ENCODE measurements at places on chromosomes 11 and 22.

DNA sequence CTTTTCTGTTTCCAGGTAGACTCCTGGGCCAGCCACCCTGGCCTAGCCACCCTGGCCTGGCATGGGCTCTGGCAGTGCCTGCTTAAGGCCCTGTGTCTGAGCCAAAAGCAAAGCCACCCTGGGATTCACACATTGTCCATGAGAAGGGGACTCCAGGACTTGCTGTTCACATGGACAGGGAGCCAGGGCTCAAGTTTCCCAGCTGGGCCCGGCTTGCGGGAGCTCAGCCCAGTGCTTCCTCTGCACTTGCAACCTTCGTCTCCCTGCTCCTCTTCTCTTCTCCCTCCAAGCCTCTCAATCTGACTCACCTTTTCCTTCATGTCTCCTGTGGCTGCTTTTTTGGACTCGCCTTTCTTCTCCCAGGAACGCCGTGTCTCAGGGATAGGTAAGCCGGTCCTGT lies 130.3 kb downstream of the MICAL2 start:
- no peak for DNase-seq

DNA sequence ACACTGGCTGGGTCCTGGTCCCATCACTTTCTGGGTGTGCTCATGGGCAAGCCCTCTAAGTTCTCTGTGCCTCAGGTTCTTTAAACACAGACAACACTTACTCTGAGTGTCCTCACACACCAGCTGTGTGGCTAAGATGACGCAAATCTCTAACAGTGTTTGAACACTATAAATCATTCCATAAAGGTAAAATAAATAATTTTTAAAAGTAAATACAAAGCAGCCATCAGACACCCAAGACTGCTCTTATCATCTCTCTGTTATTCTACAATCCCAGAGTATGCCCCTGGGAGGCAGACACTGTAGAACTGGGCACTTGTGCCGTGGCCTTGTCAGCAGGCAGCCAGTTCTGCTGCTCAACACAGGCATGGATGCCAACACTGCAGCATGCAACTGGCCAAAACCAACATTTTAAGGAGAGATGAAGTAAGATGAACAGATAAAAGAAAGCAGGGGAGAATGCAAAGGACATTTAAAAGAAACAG lies 56.8 kb downstream of the RPL27A start:
- no peak for DNase-seq

DNA sequence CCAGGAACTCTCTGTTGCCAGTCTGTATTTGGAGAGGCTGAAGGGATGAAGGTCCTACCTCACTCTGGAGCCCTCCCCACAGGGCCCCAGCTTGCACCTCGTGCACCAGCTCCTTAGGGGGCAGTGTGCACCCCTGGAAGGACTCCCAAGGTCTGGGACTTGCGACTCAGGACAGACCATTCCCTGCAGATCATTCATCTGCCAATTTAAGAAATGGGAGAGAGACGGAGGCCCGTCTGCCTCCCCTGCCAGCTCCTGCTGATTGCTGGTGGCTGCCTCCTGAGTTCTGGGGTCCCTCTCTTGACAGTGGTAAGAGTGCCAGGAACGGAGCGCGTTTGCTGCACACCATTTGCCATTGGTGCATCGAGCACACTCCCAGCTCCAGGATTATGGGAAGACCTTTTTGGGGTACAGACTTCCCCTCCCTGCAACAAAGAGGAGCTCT lies 27.4 kb upstream of the MALAT1 start:
- DNase-seq: peak; percentile 49

GRCh38 chr11:94801866-94802460 lies 33.8 kb downstream of the AMOTL1 start:
- no peak for DNase-seq

DNA sequence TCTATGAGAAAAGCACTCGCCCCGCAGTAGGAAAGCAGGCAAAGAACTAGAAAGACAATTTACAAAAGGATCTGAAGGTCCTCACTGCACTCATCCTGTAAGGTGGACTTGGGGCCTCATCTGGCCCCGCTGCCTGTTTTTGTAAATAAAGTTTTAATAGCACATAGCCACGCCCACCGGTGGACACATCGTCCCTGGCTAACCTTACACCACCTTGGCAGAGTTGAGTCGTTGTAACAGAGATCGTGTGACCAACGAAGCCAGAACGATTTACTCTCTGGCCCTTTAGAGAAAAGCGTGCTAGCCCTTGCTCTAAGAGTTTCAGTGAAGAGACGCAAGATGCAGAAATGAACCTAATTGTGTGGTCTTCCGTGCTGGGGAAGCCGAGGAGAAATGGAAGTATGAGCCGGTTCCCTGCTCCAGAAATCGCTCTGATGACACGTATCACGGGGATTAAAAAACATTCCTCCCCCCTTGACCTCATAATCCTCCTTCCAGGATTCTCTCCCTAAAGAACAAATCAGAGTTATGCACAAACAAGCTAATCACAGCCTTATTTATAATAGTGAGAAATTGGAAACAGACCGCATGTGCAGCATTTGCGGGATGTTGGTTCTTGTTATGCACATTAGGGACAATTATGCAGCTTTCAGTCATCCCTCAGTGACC lies 80.1 kb downstream of the CDKN1C start:
- no peak for DNase-seq

GRCh38 chr11:115221461-115222069 lies 282.6 kb downstream of the CADM1 start:
- no peak for DNase-seq

DNA sequence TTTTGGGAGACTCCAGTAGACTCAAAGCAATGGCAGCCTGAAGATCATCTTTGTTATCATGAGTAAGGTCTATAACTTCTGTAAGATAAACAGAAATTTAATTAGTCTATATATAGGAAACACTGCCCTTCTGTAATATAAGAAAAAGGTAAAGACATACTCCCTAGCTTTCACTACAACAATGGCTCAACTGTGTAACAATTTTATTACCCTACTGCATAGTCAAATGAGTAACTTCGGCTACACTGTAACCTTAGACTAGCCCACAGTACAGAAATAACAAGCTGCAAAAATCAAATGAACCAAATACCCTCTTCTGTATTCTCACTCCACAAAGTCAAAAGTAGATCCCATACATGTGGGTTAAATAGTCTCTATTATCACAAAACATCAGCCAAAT lies 33.7 kb downstream of the USP28 start:
- DNase-seq: no peak

GRCh38 chr11:8092587-8093424 lies 11.8 kb downstream of the TUB start:
- peak; percentile 73 for DNase-seq

- DNase-seq: no peak
Observed at GRCh38 chr11:79182794-79183193, 258.0 kb downstream of the TENM4 start.

DNA sequence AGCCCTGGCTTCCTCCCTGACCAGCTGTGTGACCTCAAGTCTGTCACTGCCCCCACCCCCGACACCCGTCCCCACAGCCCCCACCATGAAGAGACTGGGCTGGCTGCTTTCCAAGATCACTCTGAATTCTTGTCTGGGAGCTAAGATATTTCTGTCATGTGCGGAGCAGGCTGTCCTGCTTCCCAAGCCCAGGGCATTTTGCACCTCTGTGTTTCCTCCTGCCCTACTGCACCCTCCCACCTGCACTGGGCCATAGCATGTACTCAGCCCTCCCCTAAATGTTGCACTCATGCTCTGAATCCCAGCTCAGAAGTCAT lies 30.3 kb upstream of the MYEOV start:
- no peak for DNase-seq

- peak; percentile 15 for DNase-seq
Observed at GRCh38 chr11:78189851-78190250, 1.1 kb downstream of the USP35 start.

GRCh38 chr11:126722006-126722736 lies 278.4 kb downstream of the KIRREL3 start:
- DNase-seq: no peak

- no peak for DNase-seq
Observed at GRCh38 chr11:128036556-128037093, 550.7 kb downstream of the ETS1 start.

GRCh38 chr22:43188829-43189545 lies 2.1 kb upstream of the TTLL12 start:
- no peak for DNase-seq

- no peak for DNase-seq
Observed at GRCh38 chr22:40324468-40325305, 21.6 kb upstream of the ADSL start.

DNA sequence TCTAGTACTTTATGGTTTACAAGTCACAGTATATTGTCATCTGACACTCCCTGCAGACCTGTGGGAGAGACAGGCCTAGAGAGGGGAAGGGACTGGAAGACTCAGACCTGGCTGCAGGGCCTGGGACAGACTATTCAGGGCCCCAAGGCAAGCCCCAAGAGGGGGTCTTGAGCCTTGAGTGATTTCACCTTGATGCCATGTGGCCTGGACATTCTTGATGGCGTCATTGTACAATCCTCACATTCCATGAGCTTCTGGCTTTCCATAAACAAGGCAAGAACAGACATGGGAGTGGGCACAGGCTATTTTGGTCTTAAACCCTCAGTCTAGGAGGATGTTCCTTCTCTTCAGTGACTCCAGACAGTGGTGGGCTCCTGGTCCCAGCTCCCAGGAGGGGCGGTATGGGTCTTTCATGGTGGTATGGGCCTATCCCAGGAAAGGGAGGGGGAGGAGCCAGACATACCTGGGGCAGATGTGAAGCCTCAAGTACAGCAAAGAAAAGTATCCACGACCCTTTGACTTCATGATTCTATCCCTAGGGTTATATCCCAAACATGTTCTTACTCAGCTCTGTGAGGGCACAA lies 1.8 kb upstream of the TBC1D10A start:
- DNase-seq: no peak

GRCh38 chr22:39991159-39991860 lies 3.4 kb upstream of the FAM83F start:
- DNase-seq: no peak

DNA sequence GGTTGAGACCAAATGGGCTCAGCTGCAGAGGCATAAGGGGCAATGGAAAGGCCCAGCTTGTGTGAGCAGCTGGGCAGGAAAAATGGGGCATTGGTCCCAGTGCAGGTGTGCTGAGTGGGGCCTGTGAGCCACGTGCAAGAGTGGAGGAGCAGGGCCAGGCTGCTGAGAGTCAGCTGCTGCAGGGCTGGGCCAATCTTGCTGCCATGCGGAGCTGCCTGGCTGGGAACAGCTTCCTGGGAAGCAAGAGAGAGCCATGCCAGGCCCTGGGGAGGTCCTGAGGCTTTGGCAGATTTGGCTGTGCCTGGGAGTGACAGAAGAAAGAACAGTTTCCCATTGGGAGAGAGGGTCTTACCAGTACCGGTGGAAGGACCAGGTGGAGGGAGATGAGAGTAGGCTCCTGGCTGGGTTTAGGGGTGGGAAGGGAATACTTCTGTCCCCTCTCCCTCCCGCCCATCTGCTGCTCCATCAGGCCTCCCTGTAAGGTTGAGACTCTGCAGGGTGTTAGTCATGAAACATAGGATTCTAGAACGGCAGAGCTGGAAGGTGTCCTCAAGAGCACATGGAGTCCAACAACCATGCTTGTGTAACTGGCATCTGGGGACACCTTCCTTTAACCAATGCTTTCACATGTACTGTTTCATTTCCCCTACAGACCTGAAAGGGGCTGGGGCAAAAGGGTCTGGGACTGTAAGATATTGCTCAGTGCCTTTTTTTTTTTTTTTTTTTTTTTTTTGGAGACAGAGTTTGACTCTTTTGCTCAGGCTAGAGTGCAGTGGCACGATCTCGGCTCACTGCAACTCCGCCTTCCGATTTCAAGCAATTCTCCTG lies 10.4 kb downstream of the SEPTIN3 start:
- DNase-seq: no peak

GRCh38 chr11:110077831-110078325 lies 15.3 kb upstream of the ZC3H12C start:
- no peak for DNase-seq

DNA sequence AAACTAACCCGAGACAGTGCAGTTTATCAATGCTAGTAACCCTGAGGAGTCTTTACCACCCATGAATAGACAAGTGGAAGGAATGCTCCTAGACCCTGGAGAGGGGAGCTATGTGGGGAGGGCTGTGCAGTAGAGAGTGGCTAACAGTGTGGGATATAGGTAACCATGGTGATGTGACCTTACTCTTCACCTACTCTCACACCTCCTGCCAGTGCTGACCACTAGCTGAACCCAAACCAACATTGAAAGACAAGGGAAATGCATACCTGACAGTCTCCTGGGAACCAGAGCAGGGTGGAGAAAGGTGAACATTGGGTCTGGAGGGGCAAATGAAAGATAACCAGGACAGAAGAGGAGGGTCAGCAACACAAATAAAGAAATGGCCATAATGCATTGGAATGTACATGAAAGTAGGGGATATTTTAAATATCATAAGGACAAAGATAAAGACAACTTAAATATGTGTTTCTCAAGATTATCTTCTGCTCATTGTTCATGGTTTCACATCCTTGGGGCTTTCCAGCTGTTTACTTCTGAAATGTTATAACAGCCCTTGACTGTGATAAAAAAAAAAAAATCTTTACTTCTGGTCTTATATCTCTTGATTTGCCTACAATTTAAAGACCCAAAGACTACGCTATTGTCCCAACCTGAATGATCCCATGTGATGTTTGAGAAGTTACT lies 983.3 kb upstream of the TENM4 start:
- DNase-seq: no peak

DNA sequence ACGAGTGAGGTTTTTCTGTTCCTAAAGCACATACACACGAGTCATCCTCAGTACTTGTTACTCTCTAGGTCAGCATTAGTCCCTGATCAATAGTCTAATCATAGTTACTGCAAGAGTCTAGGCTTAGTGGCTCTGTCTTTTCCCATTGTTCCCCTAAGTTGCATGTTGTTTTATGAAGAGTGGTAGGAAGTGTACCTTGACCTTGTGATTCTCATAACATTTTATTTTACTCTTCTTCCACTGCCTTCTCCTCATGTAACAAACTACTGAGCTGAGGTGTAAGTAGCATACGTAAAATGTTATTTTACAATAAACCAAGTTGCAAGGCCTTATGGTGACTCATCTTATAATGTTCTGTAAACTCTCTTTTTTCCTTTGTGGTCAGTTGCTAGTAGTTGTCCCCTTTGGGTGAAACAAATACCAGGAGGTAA lies 15.0 kb downstream of the METTL15 start:
- DNase-seq: no peak

DNA sequence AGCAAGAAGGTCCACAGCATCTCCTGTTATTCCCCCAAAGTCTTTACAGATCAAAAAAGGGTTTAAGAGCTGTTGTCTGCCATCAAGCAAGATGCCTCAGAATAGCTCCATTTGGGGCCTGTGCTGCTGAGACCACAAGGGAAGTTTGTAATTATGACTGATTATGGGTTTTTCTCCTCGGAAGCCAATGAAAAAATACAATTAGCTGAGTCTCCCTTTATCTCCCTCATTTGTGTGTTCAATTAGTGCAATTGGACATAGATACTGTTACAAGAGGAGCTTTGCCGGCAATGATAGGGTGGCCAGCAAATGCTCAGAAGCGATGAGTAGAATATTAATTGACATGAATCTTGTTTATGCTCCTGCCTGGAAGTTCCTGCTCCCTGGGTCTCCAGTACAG lies 83.7 kb downstream of the COMMD9 start:
- no peak for DNase-seq

- no peak for DNase-seq
Observed at GRCh38 chr11:69307871-69308431, 14.0 kb downstream of the MYEOV start.
